ENCODE measurements at places on chromosomes 2 and 18.

- no peak for DNase-seq
These were observed 57.4 kb downstream of the STK39 start for GRCh38 chr2:168189835-168190569.

DNA sequence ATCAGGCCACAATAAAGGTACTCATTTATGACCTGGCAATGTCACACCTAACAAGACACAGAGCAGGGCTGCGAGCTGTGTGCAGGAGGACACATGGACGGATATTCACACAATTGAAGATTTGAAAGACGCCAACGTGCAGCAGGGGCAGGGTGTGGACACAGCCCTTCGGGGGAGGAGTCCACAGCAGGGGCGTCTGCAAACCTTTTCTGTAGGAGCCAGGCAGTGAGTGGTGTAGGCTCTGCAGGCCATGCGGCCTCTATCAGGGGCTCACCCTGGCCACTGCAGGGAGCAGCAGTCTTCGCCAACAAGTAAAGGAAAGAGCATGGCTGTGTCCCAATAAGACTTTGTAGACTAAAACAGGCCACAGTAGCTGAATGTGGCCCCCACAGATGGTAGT lies 125.7 kb upstream of the SNTG2 start:
- no peak for DNase-seq

DNA sequence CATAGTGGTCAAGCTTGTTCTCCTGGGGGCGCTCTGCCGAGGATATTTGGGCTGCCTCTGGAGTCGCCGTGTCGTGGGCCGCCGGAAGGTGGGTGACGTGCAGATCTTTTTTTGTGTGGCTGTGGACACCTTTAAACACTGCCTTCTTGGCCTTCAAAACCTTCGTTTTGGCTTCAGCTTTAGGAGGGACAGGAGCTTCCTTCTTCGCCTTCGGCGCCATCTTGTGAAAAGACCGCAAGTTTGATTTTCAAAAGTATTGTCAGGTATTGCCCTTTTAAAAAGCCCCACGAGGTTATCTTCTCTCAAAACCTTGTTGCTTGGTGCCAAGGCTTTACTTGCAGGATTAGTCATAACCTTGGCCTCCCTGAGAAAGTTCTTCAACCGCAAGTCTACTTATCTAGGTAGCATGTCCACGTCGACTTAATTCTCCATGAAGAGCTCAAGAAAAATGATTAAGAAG lies 20.8 kb downstream of the LAMA3 start:
- DNase-seq, result no peak

DNA sequence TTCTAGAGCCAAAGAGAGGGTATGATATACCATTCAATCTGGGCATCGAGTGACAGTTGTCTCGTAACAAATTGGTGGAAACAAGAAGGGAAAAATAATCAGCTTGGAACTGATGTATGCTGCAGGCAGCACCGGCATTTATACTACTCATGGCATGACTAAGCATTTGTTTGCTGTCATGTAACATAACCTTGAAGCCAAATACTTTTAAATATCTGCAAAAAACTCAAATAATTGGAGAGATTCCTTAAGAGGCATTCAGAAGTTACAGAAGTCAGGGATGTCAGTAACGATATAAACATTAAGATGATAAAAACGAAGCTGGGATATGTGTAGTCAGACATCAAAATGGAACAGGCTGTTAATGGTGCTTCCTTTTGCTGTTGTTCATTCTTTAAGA lies 157.3 kb upstream of the MMADHC start:
- DNase-seq, result no peak

GRCh38 chr18:43265465-43265864 lies 11.8 kb downstream of the SYT4 start:
- no peak for DNase-seq

GRCh38 chr2:30656079-30656478 lies 151.2 kb downstream of the CAPN13 start:
- no peak for DNase-seq

GRCh38 chr2:115999039-115999438 lies 1556.6 kb downstream of the DPP10 start:
- no peak for DNase-seq

DNA sequence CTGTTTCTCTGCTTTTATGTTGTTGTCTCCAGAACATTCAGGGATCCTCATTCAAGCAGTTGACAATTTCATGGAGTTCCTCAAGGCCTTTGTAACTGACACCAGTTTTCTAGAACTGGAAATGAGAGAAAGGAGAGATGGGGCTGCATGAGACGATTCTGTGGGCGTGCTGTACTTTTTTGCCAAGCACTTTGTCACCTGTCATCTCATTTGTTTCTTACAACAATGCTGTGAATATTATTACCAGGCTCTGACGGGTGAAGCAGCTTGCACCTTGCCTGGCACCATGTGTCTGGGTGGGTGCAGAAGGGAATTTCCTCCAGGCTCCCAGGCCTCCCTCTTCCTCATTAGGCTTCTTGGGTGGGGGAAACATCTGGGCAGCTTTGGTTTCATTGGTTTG lies 22.2 kb upstream of the ATOH8 start:
- DNase-seq, result no peak

DNA sequence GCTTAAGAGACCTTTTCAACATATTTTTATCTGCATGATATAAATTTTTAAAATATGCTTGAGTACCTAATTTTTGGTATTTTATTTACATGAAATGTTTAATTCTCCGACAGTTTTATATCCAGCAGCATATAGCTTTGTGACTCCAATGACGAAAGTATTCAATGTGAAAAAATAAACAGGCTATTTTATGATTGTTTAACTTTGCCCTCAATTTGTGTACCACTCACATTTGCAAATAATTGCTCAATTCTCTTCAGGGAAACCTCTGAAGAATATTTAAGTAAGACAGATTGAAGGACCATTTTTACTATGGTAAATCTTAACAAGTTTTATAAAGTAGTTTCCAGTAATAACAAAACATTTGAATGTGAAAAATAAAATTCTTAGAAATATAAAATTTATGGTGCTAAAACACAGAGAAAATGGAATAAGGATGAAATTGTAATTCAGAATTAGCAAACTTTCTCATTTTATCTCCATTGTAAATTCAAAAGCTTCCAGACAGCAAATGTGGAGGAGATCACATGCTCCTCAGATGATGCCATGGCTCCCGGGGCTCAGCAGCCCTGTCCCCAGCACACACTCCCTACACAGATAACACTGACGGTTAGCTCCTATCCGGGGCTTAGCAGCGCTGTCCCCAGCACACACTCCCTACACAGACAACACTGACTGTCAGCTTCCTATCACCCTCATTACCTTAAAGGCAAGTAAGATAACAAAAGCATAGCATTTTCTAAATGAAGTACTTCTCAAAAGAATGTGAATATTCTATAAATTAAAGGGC lies 39.7 kb downstream of the SH3YL1 start:
- no peak for DNase-seq

- no peak for DNase-seq
These were observed 1294.1 kb upstream of the CHAC2 start for GRCh38 chr2:52473526-52473925.

DNA sequence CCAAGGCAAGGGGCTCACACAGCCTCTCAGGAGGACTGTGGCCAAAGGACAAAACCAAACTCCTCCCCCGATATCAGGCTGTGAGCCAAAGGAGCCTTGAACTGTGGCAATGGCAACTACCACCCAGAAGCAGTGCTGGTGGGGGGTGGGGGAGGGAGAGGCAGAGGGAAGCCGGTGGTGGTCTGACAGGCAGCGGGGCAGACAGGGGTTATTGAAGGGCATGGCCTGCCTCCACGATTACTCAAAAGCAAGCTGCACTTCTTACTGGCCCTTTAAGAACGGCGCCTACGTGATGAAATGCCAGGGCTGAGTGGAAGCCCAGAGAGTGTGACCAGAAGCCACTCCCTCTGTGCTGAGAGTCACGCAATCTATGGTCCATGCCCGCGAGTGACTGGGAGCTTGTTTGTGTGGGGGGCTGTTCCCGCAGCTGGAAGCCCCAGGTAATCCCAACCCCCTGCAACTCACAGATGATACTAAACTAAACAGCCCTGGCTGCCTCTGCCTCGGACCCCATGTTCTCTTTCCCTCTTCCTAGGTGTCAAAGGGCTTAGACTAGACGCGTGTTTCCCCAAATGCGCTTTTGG lies 128.2 kb upstream of the CXCR4 start:
- DNase-seq, result no peak

DNA sequence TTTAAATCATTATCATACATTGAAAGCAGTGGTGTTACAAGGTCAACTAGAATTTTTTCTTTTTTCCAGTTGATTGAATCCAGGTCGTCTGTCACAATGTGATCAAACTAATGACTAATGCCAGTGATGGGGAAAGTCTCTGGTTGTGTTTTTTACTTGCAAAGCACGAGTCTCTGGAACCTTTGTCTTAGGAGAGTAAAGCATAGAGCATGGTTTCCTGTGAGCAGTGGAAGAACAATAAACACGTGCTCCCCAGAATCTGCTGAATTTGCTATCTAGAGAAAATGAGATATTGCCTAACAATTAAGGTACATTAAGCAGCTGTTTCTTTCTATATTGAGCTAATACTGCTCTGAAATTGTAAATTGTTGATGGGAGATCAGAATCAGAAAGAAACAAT lies 1332.4 kb upstream of the TMEFF2 start:
- DNase-seq, result no peak

DNA sequence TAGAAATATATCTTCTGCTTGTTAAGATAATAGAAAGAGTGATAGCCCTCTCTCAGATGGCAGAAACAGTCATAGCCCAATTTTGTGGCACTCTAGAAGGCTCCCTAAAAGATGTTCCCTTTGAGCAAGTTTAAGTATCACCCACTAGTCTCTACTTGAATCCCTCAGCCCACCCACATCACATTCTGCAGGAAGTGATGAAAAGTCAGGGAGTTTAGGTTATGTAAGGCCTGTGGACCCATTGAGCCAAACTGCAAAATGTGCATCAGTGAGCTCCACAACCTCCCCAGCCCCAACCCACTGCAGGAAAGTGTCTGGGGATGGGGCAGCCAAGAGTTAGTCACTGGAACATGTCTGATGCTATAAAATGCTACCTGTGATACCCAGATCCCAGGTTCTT lies 25.6 kb downstream of the ANKRD44 start:
- no peak for DNase-seq

GRCh38 chr2:56464613-56465012 lies 280.8 kb downstream of the CCDC85A start:
- no peak for DNase-seq

- DNase-seq, result no peak
These were observed 100.8 kb downstream of the ZNF532 start for GRCh38 chr18:58965291-58966004.

- no peak for DNase-seq
These were observed 9.7 kb upstream of the ATG16L1 start for GRCh38 chr2:233241803-233242202.

DNA sequence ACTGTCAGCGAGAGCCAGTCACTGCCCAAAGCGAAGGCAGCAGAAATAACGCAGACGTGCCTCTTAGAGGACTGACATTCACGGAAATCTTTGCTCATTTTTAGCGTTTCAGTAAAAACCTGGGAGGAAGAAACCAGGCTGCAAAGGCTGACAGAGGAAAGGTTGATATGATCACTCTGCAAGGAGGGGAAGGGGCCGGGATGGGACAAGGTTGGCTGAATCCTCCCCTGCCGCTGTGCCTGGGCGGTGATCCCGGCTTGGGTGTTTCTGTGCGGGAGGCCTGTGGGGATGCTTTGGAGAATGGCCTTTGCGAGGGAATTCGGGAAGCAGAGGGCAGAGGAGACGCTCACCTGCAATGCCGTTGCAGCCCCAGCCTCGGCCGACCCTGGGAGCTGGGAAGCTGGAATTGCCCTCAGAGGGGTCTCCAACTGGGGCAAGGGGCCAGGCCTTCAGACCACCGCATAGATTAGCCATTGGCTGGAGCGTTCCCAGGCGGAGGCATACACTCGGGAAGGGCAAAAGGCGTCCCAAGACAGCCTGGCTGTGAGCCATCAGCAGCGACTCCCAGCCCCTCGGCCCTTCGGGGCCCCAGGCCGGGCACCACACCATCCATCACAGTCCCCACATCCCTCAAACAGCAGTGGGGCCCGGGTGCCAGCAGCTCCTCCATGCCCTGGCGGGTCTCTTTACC lies 111.7 kb upstream of the GPC1 start:
- DNase-seq, result no peak

DNA sequence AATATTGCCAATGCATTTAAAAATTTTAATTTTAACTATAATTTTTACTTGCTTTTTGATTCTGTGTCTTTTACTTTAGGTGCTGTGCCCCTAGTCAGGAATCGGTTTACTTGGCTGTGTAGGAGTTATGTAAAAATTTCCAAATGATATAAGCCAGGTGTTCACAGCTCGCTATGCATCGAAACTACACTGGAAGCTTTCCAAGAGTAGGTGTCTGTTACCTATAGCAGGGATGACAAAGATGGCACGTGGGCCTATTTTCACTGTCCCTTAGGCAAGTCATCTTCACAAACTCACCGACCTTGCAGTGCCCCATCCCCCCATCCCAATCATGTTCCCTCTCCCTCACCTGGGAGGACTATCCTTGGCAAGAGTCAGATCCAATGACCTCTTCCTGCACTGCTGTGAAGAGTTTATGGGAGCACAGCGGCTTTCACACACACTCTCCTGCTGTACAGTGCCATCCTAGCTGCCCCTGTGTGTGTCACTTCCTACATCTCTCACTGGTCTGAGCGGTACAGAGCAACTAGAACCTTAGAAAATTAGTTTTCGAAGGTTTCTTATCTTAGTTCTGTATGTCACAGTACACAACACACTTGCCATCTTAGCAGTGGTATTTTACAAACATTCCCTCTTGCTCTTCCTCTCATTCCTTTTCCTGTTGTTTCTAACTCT lies 49.2 kb upstream of the NAB1 start:
- no peak for DNase-seq

- DNase-seq, result no peak
These were observed 279.7 kb downstream of the KCNJ3 start for GRCh38 chr2:154978244-154978643.

- DNase-seq, result no peak
These were observed 747.4 kb upstream of the SLC8A1 start for GRCh38 chr2:41199334-41199733.

DNA sequence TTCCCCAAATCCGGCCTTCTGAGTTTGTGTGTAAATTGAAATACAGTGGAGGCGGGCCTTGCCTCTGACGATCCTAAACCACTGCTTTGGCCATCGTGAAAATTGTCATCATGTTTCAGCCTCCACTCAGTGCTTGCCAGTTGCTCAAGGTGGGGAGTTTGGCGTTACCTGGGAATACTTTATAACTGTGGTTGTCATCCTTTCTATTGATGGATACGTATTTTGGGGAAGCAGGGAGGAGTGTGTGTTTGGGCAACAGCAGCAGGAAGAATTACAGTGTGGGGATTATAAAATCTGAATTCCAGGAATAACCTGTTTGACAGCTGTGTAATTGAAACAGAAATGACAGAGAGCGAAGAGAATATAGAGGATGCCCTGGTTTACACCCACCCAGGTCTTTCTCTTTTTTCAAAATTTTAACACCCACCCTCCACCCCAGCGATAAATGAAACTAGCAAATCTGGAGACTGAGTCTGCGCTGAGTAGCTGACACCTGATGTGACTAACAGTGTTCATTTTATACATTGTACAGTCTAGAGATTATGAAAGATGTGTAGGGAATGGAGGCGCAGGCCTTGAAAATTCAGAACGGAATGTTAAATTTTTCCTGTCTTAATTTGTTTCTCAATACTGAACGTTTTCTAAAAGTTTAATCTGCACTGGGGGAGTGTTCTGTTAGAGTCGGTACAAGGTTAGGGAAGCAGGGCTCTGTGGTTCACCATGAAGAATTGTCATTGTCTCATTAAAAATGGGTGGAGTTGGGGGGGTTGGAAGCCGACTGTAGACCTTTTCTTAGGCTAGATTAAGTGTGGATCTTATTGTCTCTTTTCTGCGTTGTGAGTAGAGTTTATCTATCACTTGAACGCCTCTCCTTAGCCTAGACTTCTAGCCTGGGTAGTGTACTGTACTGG lies 1.6 kb downstream of the MAP4K4 start:
- DNase-seq, result peak; percentile 28

All from activated CD4-positive, alpha-beta T cell treated with anti-CD3 and anti-CD28 coated beads, Interleukin-2, amount 10 ng/mL, durations not matched to agents 7 days and 5 days (primary cell).